CD4-positive, alpha-beta memory T cell (primary cell): ENCODE measurements at places on chromosomes 4 and X. TPM values are rescaled to one million over a fixed set of nuclear protein-coding genes. Genes with fewer than 3 reads are reported as not detected.

- DNase-seq = no peak
- H3K36me3 ChIP-seq = peaks cover 19% of the 10 kb centered on the region
- H3K27ac ChIP-seq = no peak overlapping the region
- no peaks in the 10 kb centered on the region for H3K27me3 ChIP-seq
- no peak overlapping the region for H3K4me3 ChIP-seq
These were observed 33.8 kb upstream of the NAP1L5 start for GRCh38 chr4:88731381-88731780.

- H3K27me3 ChIP-seq = no peaks in the 10 kb centered on the region
- H3K4me3 ChIP-seq = no peak overlapping the region
- H3K27ac ChIP-seq = no peak overlapping the region
- no peaks in the 10 kb centered on the region for H3K36me3 ChIP-seq
These were observed 5.6 kb upstream of the SPRY1 start for GRCh38 chr4:123390846-123391456.

DNA sequence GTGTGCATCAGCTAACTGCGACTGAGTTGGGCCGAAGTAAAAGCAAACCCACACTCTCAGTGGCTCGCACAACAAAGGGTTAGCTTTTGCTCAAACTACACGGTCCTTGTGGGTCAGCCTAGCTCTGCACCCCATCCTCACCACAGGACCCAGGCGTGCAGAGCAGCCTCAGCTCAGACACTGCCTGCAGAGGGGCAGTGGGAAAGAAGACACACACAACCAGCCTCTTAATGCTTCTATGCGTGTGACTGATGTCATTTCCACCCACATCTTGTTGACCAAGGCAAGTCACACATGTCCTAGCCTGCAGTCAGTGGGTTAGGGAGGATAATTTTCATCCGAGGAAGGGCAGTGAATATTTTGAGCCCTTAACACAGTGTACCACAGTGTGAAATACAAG, 40.5 kb downstream of the HMGB2 start:
- no peak for DNase-seq
- H3K4me1 ChIP-seq = peaks cover 11% of the 10 kb centered on the region
- no peak overlapping the region for H3K27ac ChIP-seq

DNA sequence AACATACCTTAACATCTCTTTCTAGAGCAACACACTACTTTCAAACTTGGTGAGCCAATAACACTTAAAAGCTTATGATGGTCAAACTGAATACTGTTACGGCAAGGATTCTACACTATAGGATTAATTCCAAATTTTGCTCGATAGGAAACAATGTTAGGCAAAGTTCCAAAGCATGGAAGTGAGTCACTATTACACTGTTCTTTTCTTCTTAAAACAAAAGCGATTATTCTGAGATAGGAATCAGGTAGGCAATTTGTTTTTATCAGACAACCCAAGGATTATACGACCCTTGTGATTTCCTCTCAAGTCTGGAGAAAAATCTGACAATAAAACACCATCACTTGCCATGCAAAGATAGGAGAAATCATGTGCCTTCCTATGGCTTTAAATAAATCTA, 81.5 kb downstream of the HUWE1 start:
- no peak overlapping the region for H3K4me3 ChIP-seq
- H3K27me3 ChIP-seq = no peaks in the 10 kb centered on the region
- no peak overlapping the region for H3K27ac ChIP-seq
- no peaks in the 10 kb centered on the region for H3K4me1 ChIP-seq

GRCh38 chr4:9994246-9994847, 26.9 kb downstream of the SLC2A9 start:
- no peak overlapping the region for H3K27ac ChIP-seq
- H3K36me3 ChIP-seq = no peaks in the 10 kb centered on the region
- no peak overlapping the region for H3K4me3 ChIP-seq
- no peak for DNase-seq

GRCh38 chrX:45264865-45265264, 64.2 kb upstream of the DIPK2B start:
- H3K4me1 ChIP-seq = no peaks in the 10 kb centered on the region
- H3K27ac ChIP-seq = no peak overlapping the region
- H3K27me3 ChIP-seq = no peaks in the 10 kb centered on the region
- DNase-seq = no peak
- H3K4me3 ChIP-seq = no peak overlapping the region

- H3K27me3 ChIP-seq = no peaks in the 10 kb centered on the region
- H3K4me3 ChIP-seq = no peak overlapping the region
- no peaks in the 10 kb centered on the region for H3K4me1 ChIP-seq
- no peaks in the 10 kb centered on the region for H3K36me3 ChIP-seq
- H3K27ac ChIP-seq = no peak overlapping the region
- DNase-seq = no peak
These were observed 49.3 kb upstream of the MAGED4B start for GRCh38 chrX:52118262-52118661.

DNA sequence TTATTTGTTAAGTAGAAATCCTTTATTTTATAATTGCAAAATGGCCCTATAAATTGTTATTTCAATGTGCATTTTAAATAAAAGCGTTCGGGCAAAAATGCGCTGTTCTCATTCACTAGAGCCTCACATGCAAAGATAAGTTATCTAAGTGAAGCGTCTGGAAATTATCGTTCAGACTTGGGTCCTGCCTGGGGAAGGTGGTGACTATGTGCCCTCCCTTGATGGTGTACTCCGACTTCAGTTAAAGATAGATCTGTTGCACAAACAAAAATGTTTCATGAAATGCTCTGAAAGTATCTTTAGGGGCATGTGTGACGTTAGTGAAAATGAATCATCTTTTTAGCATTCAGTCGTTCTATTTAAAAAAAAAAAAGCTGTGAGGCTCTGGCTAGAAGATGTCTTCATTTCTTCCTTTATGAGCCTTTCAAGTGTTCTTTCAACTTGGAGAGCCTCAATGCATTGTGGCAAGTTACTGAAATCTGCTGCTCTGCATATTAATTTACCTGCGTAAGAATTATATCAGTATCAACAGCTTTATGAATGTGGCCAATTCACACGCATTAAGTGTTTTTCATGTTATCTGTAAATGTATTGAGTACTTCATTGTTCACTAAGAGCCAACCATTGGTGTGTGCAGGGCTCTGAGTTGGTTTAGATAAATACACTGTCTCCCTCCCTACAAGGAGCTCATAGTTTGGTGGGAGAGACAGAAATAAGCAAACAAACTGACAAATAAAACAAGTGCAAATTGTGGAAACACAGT, 83.0 kb downstream of the AFF1 start:
- H3K4me3 ChIP-seq = no peak overlapping the region
- H3K36me3 ChIP-seq = no peaks in the 10 kb centered on the region
- H3K27me3 ChIP-seq = no peaks in the 10 kb centered on the region
- DNase-seq = no peak
- no peak overlapping the region for H3K27ac ChIP-seq

GRCh38 chrX:51866210-51866609, 27.2 kb upstream of the MAGED1 start:
- no peaks in the 10 kb centered on the region for H3K36me3 ChIP-seq
- no peak overlapping the region for H3K27ac ChIP-seq
- no peaks in the 10 kb centered on the region for H3K4me1 ChIP-seq
- no peak overlapping the region for H3K4me3 ChIP-seq
- DNase-seq = no peak

- no peaks in the 10 kb centered on the region for H3K27me3 ChIP-seq
- no peak overlapping the region for H3K4me3 ChIP-seq
- H3K4me1 ChIP-seq = no peaks in the 10 kb centered on the region
- no peaks in the 10 kb centered on the region for H3K36me3 ChIP-seq
- no peak for DNase-seq
These were observed 42.7 kb upstream of the RAPGEF2 start for GRCh38 chr4:159060161-159060560.

IBSP gene
- polyA plus RNA-seq = not detected

BEX4 gene
- 101 TPM for polyA plus RNA-seq

SCRG1 gene
- 0.16 TPM for polyA plus RNA-seq
